ENCODE measurements at places on chromosomes 7 and 10.

DNA sequence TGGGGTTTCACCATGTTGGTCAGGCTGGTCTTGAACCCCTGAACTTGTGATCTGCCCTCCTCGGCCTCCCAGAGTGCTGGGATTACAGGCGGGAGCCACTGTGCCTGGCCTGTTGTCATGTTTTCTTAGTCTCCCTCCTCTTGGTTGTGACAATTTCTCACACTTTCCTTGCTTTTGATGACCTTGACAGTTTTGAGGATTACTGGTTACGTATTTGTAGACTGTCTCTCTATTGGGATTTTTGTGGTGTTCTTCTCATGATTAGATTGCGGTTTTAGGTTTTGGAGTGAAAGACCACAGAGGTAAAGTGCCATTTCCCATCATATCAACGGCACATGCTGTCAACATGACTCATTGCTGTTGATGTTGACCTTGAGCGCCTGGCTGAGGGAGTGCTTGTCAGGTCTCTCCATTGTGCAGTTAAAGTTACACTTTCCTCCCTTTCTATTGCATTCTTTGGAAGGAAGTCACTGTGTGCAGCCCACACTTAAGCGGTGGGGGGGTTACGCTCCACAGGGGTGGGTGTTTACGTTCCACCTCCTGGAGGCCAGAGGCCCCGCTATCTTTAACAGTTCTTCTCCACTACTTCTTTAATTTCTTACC, 10.8 kb downstream of the NEURL1 start:
- DNase-seq = peak; percentile 92

DNA sequence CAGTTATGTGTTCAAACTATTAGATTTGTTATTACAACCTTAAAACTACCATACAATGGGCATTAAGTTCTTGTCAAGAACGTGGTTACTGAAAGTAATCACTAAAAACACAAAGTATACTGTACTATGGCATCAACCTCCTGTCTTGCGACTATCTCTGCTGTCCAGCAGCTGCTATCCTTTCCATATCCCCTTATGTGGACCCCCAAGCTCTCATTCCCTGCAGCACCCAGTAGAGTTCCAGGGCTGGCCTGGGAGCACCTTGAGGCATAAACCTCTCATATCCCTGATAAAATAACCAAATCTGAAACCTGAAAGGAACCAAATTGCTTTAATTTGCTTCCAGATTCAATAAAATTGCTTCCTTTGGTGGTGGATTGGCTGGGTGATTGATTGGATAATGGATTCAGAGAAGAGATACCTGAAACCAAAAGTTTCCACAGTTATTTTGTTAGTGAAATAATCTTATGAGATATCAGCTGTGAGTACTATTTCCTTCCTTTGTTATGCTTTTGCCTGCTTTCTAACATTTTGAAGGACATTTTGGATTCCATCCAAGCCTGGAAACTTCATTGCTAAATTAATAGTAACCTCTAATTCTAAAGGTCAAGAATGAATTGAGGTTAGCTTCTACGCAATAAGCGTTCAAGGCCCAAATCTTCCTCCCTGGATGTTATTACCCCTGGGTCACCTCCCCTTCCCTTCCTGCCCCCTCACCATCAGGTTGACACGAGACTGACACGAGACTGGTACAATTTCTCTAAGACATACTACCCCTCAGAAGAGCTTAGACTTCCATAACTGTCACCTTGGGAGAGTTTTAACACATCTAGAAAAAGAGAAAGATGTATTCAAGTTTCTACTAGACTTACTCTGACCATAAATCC, 48.8 kb downstream of the RELN start:
- no peak for DNase-seq

- DNase-seq = no peak
Measured at GRCh38 chr10:126104767-126105166, 208.4 kb downstream of the FANK1 start.

DNA sequence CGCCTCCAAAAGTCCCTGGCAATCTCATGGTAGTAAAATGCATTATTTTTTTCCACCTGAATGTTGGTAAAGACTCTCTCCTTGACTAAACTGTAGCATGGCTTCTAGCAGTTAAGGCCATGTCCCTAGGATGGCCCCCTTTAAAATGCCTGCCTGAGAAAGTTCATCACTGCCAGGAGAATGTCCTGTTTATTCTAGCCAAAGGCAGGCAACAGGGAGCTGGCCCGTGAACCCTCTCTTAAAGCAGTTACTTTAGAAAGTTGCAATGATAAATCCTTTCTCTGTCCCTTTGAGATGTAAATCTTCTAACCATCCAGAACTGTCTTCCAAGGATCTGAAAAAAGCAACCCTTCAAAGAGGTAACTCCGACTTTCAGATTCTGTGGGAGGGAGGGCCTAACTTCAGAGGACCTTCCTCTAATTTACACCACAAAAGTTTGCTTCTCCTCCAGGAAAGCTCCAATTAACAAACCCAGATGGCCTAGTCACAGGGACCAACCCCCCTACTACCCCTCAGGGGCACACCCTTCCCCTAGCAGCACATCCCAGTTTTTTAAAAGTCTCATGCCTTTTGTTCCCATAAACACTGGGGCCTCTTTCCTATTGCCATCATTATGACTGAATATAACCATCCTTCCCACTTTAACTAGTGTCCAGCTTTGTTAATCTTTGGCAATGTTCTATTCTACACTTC, 5.5 kb downstream of the DNTT start:
- DNase-seq = no peak

GRCh38 chr10:29026065-29026797, 262.6 kb upstream of the LYZL1 start:
- DNase-seq = no peak

GRCh38 chr7:137564677-137565076, 221.1 kb upstream of the PTN start:
- DNase-seq = no peak

- DNase-seq = no peak
Measured at GRCh38 chr7:121187676-121188075, 141.1 kb upstream of the WNT16 start.

DNA sequence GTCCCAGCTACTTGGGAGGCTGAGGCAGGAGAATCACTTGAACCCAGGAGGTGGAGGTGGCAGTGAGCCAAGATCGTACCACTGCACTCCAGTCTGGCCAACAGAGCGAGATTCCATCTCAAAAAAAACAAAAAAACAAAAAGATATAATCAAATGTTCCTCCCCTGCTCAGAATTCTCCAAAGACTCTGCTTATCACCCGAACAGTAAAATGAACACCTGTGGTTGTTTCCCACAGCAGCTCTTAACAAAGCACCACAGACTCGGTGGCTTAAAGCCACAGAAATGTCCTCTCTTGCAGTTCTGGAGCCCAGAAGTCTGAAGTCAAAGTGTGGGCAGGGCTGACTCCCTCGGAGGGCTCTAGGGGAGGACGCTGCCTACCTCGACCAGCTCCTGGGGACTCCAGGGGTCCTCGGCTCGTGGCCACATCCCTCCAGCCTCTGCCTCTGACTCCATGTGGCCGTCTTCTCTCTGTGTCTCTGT, 4.1 kb upstream of the INTS1 start:
- DNase-seq = no peak

DNA sequence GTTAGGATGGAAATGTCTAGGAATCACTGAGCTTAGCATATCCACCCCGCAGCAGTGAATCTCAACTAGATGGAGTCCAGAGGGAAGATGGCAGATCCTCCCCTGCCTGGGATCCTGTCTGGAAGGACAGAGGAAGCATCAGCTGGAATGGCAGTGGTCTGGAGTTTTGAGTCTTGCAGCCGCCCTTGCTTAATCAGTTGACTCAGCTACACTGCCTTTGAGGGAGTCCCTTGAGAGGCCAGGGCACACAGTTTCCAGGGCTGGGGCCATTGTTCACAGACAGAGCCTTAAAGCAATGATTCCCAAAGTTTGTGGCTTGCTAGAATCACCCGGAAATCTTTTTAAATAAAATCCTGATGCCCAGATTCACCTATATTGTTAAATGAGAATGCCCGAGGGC, 128.1 kb downstream of the NT5C2 start:
- DNase-seq = no peak

DNA sequence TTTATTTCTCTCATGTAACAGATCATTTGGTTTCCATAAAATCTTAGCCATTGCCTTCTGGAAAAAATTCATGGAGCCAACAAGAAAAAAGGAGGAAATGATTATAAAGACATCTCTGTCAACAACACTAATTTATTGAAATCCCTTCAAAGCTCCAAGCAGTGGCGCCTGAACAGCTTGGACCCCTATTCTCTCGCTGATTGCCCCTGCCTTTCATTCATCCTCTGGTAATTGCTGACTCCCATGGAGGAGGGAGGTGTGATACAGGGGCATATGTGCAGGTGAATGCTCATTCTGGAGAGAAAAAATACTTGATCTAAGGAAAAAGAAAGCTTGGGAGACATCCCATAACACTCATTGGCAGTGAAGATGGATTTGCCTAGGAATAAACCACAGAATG, 345.5 kb downstream of the FGFR2 start:
- no peak for DNase-seq

GRCh38 chr10:132395704-132396493, 1.1 kb upstream of the PWWP2B start:
- DNase-seq = no peak

All from H4 (cell line).